Stimulated activated CD4-positive, alpha-beta T cell treated with anti-CD3 and anti-CD28 coated beads, Interleukin-4, amount 100 ng/mL, for 1 hour (primary cell): ENCODE measurements at places on chromosomes 6 and 20.

DNA sequence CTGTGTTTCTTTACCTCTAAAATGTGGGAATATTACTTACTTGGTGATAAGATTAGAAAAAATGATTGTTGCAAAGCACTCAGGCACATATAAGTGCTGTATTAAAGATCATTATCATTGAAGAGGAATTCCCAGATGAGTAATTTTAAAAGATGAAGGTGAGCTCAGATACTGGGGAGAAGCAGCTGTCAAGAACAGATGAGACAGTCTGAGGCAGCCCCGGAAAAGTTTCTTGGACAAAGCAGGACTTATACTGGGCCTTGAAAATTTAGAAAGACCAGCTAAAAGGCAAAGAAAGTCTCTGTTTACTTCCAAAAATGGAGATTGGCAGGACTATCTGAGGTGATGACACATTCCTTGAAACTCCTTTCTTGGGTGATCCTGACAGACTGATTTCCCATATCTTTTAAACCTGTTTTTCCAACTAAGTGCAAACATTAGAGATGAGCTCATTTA lies 93.8 kb upstream of the MARCKS start:
- DNase-seq = no peak

- no peak for DNase-seq
These were observed 18.1 kb downstream of the NPEPL1 start for GRCh38 chr20:58710481-58711265.

- DNase-seq = no peak
These were observed 28.3 kb downstream of the C6orf132 start for GRCh38 chr6:42113936-42114636.

GRCh38 chr20:7226156-7226555 lies 458.7 kb downstream of the BMP2 start:
- no peak for DNase-seq

DNA sequence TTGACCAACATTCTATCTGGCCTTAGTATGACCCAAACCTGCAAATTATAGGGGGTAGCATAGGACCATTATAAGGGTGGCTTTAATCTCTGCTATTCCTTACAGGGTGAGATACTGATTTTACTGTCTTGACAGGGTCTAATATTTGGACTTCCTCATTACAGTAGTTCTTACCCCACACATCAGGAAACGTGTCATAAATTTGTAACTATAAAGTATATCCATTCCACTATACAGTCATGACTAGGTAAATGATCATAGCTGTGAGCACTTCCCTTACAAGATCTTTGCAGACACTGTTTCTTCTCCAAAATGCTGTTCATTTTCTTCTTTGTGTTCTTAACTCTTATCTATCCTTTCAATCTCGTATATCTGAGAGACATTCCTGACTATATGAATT lies 518.7 kb upstream of the RNF217 start:
- DNase-seq = no peak

DNA sequence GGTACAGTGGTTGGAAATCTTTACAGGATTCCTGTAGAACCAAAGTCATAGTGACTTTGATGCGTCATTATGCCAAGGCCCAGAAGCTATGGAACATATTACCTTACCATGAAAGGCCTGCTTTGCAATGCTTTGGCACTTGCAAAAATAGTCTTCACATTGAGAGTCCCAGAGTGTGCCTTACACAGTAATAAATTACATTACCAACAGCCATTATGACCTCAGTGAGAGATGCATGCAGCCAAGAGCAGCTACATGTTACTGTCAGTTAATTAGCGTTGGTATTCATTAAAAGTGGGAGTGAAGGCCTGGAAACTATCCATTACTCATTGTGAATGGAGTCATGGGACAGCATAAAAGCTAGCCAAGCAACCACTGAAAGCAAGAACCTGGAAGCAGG lies 39.2 kb upstream of the HDDC2 start:
- no peak for DNase-seq

DNA sequence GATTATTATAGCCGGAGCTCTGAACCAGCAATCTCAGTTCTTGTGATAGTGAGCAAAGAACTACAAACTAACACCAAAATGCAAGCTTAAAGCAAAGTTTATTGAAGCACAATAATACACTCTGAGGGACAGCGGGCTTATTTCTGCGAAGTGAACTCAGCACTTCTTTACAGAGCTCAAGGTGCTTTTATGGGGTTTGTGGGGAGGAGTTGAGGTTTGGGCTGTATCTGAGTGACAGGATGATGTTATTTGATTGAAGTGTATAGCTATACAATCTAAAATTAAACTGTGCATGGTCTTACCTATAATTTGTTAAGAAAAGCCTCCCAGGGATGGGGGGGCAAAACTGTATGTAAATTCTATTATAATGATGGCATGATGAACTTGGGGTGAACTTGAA lies 1.0 kb upstream of the HFE start:
- DNase-seq = no peak

- peak; percentile 35 for DNase-seq
These were observed 46.5 kb upstream of the SNAP25 start for GRCh38 chr20:10171864-10172751.

DNA sequence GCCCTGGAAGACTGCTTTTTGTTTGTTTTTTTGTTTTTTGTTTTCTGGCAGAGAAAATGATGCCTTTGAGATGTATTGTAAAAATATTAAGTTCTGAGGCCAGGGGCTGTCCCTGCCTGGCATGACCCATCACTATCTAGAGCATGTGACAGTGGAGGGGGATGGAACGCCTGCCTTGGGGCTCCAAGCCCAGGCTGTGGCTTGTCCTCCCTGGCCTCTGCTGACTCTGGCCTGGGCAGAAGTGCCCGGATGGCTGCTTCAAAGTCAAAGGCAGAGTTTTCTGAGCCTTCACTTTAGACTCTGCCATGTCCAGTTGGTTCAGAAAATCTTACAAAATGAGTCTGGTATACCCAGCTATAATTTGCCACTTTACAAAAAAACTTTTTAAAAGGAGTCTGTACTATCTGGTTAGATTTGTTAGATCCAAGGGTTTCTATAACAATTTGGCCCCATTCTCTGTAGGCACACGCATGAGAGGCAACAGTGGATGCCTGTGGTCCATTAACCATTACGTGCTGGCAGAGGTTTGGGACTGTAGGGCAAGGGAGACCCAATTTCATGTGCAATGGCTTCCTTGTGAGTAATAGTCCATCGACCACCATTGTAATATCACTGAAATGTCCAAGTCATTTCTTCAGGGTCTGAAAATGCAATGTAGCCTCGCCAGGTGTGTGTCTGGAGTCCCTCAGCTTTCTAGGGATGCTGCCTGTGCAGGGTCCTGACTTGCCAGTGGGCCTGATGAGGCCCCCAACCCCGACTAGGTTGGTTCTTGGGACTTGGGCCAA lies 8.3 kb downstream of the PPP1R3G start:
- no peak for DNase-seq

DNA sequence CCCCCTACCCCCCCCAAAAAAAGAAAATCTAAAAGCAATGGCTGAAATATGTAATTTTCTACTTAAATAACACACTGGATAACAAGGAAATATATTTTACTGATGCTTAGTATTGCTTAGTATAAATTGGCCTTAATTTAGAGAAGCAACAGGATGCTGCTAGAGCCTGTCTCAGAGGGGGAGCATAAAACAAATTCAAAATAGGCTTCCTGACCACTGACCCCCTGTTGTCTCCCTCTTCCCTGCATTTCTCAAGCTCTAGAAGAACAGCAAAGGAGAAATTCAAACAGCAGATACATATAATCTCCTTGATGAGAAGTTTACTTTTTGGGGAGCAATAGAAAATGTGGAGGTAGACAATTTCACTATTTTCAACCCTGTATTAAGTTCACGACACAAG lies 631.1 kb upstream of the GJE1 start:
- no peak for DNase-seq

GRCh38 chr20:10789386-10789785 lies 115.6 kb upstream of the JAG1 start:
- no peak for DNase-seq

DNA sequence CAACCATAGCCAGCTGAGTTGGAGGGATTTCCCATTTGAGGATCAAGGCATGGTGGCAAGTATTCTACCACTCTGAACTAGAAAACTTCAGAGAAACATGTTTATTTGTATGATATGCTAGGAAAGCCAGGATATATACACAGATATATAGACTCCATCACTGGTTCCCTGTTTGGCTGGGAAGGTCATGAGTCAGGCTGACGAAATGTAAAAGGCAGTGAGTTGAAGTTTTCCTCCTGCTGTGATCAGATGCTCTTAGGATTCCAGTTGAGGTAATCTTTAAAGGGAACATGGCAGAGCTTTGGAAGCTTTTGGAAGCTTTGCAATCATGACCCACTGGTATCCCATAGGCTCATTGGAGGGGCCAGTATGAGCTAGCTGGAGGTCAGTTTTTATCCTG lies 1369.1 kb downstream of the EPHA7 start:
- DNase-seq = no peak

- peak; percentile 13 for DNase-seq
These were observed 26.9 kb downstream of the BFSP1 start for GRCh38 chr20:17504066-17504897.

DNA sequence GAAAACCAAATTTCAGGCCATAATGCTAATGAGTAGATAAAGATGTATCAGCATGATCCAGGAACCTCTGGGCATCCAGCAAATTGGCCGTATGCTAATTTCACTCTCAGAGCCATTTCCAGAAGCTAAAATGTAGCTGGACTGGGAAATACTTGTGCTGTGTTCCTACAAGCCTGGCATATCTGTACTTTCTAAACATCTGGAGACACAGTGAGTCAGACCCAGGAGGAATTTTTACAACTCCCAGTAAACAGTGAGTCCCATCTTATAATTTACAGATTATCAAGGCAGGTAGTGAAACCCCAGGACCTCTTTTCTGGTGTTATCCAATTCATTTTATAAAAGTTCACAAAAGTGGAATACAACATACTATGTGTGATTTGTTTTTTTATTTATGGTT lies 683.0 kb upstream of the ADGRB3 start:
- DNase-seq = no peak

- DNase-seq = no peak
These were observed 189.6 kb downstream of the ADAT2 start for GRCh38 chr6:143260857-143261256.

DNA sequence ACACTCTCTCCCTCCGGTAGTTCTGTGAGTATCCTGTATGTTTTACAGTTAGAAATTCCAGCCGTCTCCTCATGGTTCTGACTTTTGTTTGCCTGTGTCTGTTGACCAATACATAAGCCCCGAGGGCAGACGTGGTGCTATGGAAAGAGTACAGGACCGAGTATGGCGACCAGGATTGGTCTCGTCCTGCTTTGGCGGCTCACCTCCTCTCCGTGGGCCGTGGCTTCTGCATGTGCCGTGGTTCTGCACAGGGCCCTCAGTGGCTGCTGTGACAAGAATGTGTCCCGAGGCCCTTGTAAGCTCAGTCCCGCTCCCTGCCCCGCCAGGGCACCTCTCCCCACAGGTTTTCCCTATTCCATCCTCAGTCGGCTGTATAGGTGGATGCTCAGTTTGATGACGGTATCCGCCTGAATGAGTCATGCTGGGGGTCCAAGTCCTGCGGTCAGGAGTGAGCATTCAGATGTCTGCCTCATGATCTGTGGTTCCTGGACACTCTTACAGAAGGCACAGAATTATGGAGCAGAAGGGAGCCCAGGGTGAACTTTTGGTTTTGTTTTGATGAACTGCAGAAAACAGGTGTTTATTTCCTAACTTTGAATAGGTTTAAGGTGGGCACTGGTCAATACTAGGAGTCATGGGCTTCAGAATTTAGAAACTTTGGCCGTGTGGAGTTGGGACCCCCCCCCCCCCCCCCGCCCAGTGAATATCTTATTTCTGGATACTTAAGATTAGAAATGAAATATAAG lies 1.2 kb downstream of the ARFGAP1 start:
- no peak for DNase-seq

DNA sequence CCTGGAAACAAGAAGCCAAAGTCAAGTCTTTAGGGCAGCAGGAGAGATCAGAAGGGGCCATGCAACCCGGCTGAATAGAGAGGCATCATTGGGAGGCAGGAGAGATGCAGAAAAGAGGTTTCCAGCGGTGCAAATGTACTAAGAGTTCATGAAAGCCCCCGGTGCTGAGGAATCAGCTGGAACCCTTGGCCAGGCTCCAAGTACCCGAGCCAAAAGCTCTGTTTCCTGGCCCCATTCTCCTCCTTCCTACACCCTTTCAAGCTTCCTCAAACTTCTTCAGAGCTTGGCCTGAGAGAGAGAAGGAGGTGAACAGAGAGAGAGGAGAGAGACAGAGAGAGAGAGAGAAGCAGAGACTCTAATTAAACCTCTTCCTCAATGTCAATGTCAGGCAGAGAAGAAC lies 433.5 kb downstream of the PRKN start:
- DNase-seq = no peak

DNA sequence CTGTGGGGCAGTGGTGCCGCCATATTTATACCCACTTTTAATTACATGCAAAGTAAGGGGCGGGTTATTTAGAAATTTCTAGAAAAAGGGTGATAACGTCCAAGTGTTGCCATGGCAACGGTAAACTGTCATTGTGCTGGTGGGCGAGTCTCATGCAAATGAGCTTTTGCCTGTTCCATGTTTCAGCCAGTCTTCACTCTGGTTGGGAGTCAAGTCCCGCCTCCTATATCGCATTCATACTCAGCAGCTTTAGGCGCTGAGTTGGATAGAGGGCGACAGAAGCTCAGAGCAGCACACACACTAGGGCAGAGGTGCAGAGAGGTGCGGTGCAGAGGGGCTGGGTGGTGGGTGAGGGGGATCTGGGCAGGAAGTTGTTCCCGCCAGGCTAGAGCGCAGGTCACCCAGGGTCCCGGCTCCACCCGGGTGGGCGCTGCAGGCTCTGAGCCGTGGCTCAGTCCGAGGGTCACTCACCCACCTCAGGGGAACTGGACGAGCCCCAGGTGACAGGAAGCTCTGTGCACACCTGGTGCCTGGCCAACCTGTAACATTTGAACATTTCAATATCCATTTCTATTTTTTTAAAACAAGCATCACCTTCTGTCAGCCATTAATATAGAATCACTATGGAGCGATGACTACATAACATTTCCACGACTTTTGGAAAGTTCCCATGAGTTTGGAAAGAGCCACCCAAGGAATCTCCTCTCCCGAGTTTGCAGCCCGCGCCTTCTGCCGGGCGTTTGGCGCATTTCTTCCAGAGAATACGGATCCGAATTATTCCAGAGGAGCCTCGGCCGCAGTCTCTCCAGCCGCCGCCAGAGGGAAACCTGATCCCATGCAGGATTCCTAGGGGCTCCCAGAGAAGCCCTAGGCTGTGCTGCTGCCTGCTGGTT lies 89.1 kb upstream of the PHACTR3 start:
- DNase-seq = peak; percentile 16

- DNase-seq = no peak
These were observed 77.5 kb downstream of the CAP2 start for GRCh38 chr6:17470938-17471327.

DNA sequence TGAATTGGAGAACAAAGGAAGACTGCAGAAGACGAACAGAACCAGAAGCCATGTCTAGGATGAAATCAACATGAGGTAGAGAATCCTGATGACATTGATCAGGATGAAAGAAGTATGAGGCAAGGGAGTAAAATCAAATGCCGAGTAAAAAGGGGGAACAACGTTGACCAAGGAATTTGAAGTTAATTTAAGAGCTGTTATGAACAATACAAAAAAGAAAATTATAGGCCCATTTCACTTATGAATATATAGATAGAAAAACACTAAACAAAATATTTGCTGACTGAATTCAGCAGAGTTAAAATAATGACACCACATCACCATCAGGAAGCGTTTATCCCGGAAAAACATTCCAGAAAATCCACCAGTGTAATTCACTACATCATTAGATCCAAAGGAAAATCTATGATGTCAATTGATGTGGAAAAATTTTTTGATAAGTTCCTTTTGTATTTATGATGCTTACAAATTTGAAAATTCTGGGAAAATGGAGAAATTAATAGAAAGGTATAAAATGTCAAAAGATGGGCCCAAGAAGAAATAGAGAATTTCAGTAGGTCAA lies 8.1 kb upstream of the CCN5 start:
- DNase-seq = no peak

GRCh38 chr20:43761386-43762340 lies 34.9 kb upstream of the GTSF1L start:
- DNase-seq = no peak
